ENCODE measurements at places on chromosomes 3 and 15. TPM values are rescaled to one million over a fixed set of nuclear protein-coding genes. Genes with fewer than 3 reads are reported as not detected.

- DNase-seq, result no peak
These were observed 8.3 kb downstream of the POMGNT2 start for GRCh38 chr3:43097400-43098080.

- no peak for DNase-seq
These were observed 19.1 kb downstream of the UROC1 start for GRCh38 chr3:126498461-126498860.

GRCh38 chr3:197478746-197479668 lies 76.8 kb downstream of the BDH1 start:
- no peak for DNase-seq

DNA sequence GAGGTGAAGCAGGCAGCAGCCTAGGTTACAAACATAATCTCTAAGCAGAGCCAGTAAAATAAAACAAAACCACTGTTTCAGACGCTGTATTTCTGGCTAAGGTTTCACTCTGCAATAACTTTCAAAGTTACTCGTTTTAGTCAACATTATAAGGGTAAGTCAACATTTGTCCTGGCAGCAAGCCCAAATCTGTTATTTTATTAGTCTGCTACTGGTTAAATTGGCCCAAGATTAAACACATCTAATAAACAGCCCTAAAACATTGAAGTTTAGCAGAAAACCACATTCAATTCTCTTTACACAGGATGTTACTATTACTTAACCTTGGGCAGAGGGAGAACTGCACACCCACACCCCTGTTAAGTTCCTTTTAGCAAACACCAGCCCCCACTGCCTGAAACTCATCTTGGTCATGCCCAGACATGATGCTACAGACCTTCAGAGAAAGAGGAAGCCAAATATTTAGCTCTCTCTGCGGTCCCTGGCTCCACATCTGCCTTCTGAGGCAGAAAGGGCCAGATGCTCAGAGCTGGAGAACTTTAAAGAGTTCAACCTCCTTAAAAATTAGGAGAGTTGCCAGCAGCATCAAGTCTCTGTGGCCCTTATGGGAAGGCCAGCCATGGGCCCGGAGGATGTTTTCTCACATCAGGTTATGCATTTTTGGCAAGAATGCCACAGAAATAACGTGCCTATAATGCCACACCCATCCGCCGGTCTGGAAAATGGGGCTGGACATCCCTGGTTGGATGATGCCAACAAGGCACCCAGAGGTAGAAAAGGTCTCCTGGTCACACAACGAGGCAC lies 17.9 kb downstream of the ARHGEF3 start:
- DNase-seq, result no peak

- DNase-seq, result no peak
These were observed 186.4 kb upstream of the NANOGP8 start for GRCh38 chr15:35271371-35272043.

- no peak for DNase-seq
These were observed 276.5 kb upstream of the KCNMB2 start for GRCh38 chr3:178259703-178260102.

DNA sequence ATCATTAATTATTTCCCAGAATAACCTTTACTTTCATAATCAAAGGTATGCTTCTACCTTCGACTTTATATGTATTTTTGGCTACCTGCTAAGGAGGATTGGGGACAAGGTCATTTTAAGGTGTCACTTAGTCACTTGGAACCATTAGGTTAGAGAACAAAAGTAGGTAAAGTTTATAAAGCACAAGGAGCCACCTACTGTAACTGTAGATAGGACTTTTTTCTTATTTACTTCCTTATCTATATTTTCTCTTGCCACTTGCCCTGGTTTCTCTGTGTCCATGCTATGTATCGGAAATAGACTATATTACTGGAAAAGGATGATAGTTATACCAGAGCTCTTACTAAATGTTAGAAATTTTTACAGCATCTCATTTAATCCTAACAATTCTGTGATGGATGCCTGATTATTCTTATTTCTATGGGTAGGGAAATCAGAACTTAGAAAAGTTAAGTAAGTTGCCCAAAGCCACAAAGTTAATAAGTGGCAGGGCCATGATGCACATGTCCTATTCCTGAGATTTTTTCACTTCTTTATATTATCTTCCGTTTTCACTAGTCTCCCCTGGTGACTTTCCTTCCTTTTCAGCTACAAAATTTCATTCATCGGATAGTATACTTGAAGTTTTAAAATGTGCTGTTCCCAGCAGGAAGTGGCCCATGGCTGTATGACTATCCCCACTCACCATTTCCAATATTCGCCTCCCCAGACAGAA lies 132.5 kb downstream of the CMSS1 start:
- no peak for DNase-seq

DNA sequence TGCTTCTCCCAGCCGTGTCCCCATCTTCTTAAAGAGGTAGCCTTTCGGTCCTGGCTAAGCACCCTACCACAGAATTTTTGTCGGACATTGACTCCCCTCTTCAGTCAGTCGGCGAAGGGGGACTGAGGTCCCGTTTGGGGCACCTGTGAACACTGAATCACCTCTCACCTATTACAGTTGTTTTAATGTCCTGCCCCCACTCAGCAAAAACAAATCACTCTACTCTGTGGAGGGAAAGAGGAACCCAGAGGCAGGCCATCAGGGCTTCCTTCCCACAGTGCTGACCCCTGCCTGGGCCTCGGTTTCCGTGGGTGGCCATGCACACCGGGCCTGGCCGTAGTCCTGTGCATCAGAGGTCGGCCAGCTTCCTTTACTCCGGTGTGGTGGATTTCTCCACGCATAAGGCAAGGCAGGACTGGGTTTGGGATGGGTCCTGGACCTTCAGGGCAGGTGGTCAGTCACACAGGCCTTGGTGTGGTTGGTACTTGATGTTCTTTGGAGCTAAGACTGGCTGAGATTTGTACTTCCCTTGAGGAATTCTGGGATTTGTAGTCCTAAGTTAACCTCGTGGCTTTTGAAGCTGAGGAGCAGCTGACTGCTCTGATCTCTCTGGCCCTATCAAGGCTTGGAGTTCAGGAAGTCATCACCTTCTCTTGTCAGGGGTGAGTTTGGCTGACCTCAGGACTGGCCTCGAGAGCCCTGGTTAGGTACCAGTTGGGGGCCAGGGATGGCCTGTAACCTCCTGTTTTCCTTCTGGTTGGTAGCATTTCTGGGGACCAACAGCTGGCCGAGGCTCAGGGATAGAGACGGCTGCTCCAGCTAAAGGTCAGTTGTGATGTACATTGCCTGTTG lies 627 bp upstream of the FAM131A start:
- DNase-seq, result no peak

Gene ATOSA
- total RNA-seq, result 26.9 TPM

Gene TMEM62
- total RNA-seq, result 15.4 TPM

Measured in pulmonary artery endothelial cell (primary cell).